Stimulated activated memory B cell treated with anti-CD40 and anti-IgM and Interleukin-4, amounts not matched to agents 10 μg/mL and 1 μg/mL and 100 μg/mL, for 72 hours (primary cell): ENCODE measurements at places on chromosomes 2 and 18.
A peak's percentile ranks its signal among the peaks of the same experiment; 100 is the strongest.

DNA sequence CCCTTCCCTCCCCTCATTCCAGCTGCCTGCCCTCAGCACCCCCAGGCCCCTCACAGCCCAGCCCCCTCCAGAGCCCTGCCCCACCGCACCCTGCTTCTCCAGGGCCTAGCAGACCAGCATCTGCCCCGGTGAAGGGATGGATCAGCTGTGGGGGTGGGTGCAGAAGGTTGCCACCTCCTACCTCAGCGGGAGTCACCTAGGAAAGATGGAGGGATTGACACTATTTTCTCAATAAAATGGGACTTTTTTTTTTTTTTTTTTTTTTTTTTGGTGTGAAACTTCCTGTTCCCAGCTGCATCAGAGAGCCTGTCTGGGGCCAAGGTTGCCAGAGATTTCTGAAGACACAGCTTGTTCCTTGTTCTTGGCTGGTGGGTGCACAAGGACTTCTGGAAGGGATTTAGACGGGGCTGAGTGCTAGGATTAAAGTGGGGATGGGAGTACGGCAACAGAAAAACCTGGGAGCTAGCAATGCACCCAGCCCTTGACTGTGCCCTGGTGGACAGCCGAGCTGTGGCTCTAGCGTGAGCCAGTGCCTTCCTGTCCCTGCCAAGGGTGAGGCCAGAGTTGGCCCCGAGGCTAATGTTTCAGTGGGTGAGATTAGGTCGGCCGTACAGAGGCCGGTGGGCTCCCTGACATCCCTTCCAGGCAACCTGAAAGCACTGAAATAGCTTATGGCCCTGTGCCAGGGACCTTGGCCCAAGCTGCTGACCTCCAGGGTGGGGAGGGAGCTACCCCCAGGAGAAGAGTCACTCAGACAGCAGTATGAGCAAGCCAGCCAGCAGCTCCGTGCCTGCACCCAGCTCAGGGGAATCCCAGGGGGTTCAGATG, 4.6 kb downstream of the B3GNT7 start:
- no peak overlapping the region for H3K4me3 ChIP-seq
- peaks cover 27% of the 10 kb centered on the region for H3K4me1 ChIP-seq
- peaks cover 17% of the 10 kb centered on the region for H3K36me3 ChIP-seq
- no peak overlapping the region for H3K27ac ChIP-seq
- no peaks in the 10 kb centered on the region for H3K27me3 ChIP-seq
- ATAC-seq = no peak

GRCh38 chr2:207467716-207468347, 61.9 kb upstream of the CREB1 start:
- H3K27ac ChIP-seq = peak overlapping the region; percentile 69
- peaks cover 14% of the 10 kb centered on the region for H3K4me1 ChIP-seq
- H3K27me3 ChIP-seq = no peaks in the 10 kb centered on the region
- H3K4me3 ChIP-seq = no peak overlapping the region
- peaks cover 9% of the 10 kb centered on the region for H3K36me3 ChIP-seq
- no peak for ATAC-seq

DNA sequence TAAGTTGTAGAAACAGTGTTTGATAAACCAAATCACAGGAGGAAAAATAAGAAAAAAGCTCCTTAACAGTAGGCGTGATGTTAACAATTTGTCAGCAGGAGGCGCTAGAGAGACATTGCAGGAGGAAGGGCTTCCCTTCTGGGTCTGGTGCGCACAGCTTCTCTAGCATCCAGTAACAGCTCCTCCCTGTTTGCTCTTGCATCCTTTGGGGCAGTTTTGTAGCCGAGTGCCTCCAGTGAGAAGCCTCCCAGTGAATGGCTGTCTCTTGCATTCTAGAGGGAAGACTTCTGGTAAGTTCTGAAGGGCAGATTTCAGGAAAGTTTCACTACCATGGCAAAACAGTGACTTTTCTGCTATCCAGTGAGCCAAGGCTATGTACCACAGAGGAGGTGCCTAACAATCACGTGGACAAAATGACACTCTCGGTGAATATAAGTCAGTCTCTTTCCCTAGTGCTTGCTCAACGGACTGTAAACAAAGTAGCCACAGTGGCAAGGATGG, 9.5 kb upstream of the ZNF396 start:
- H3K4me1 ChIP-seq = peaks cover 14% of the 10 kb centered on the region
- peaks cover 16% of the 10 kb centered on the region for H3K27me3 ChIP-seq
- peak; percentile 71 for ATAC-seq

GRCh38 chr2:218710334-218710686, 325 bp upstream of the TTLL4 start:
- H3K4me3 ChIP-seq = peak overlapping the region; percentile 91
- ATAC-seq = no peak
- no peaks in the 10 kb centered on the region for H3K36me3 ChIP-seq
- no peaks in the 10 kb centered on the region for H3K27me3 ChIP-seq

- H3K27ac ChIP-seq = no peak overlapping the region
- no peak overlapping the region for H3K4me3 ChIP-seq
- peaks cover 33% of the 10 kb centered on the region for H3K4me1 ChIP-seq
- no peak for ATAC-seq
- H3K27me3 ChIP-seq = peaks cover 70% of the 10 kb centered on the region
- no peaks in the 10 kb centered on the region for H3K36me3 ChIP-seq
Observed at GRCh38 chr2:8569332-8569930, 112.4 kb upstream of the ID2 start.
